Stimulated activated CD4-positive, alpha-beta T cell treated with anti-CD3 and anti-CD28 coated beads, Interleukin-2, amount 100 ng/mL, for 4 hours (primary cell): ENCODE measurements at places on chromosomes 7 and 10.

- DNase-seq, result no peak
These were observed 63.7 kb downstream of the LRRC17 start for GRCh38 chr7:102976493-102976892.

DNA sequence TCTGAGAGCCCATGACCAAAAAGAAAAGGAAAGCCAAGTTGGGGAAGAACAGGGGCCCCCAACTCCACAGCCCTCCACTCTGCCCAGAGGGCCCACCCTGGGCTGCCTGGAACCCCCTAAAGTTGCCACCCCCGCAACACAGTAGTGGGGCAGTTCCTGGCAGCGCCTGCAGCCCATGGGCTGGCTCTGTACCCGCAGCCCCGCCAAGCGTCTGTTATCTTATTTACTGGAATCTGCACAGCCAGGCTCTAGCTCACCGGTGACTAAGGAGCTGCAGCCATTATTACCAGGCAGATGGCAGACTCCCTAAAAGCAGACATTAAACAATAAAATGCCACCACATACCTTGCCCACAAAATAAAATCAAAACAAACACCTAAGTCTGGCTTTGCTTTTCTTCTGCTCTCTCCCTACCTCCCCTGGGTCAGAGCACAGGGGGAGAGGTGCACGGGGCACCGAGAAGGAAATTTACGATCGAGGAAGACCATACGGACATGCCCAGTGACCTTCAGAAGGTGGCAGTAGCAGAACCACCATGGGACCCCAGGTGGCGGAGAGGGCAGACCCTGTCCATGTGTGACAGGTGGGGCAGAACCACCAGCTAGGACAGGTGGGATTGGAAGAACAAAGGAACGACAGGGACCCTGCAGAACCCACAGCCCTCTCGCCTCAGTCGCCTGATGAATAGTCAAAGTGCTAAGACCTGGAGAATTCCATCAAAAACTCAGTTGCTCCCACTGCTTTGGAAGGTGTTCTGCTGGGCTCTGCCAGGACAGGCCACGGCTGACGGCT, 66.3 kb downstream of the PRKAG2 start:
- no peak for DNase-seq

- no peak for DNase-seq
These were observed 108.7 kb downstream of the ITIH5 start for GRCh38 chr10:7558036-7558435.

- DNase-seq, result peak; percentile 66
These were observed at the start of gene RPP30 for GRCh38 chr10:90871766-90872647. TSS of gene RPP30 (plus strand) at chr10:90871974. CDS start at chr10:90871987, 13 bp downstream.

GRCh38 chr7:50262446-50262845, 42.1 kb upstream of the IKZF1 start:
- no peak for DNase-seq

DNA sequence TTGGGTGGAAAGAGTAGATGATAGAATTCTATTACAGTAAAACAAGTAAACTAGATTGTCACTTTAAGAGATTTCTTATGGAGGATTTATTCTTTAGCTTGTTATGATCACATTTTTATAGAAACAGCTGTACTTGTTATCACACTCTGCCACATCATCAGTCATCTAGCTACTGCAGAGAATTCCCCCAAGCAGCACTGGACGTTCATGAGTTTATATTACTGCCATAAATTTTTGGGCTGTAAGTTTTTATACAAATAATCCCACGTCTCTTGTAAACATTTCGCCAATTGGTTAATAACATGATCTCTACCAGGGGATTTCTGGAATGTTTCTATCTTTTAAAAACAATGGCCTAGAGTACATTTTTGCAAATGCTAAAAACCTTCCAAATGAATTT, 238.8 kb downstream of the POLR1F start:
- no peak for DNase-seq

GRCh38 chr7:52843436-52843835, 192.0 kb upstream of the POM121L12 start:
- no peak for DNase-seq
